ENCODE measurements at places on chromosomes 7 and 10.

- no peak for DNase-seq
Observed at GRCh38 chr10:133458710-133459453, 5.1 kb downstream of the SCART1 start.

DNA sequence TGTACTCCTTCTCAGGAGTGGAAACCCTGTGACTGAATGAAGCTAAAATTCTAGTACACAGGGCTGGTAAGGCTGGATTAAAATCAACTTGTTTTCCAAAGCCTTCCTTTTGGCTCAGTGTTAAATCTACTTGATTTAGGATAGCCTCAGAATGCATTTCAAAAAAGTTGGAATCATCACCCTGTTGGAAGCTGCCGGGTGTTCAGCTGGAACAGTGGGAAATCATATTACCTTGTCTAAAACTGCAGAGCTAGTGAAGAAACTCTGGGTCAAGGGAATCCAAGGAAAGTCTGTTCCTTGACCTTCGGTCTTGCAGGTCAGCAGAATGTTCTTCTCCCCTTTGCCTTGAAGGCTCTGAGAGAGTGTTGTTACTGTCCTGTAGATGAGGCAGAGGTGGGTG, 252.1 kb upstream of the INHBA start:
- DNase-seq = no peak

GRCh38 chr7:39451901-39452300, 114.3 kb upstream of the YAE1 start:
- no peak for DNase-seq

DNA sequence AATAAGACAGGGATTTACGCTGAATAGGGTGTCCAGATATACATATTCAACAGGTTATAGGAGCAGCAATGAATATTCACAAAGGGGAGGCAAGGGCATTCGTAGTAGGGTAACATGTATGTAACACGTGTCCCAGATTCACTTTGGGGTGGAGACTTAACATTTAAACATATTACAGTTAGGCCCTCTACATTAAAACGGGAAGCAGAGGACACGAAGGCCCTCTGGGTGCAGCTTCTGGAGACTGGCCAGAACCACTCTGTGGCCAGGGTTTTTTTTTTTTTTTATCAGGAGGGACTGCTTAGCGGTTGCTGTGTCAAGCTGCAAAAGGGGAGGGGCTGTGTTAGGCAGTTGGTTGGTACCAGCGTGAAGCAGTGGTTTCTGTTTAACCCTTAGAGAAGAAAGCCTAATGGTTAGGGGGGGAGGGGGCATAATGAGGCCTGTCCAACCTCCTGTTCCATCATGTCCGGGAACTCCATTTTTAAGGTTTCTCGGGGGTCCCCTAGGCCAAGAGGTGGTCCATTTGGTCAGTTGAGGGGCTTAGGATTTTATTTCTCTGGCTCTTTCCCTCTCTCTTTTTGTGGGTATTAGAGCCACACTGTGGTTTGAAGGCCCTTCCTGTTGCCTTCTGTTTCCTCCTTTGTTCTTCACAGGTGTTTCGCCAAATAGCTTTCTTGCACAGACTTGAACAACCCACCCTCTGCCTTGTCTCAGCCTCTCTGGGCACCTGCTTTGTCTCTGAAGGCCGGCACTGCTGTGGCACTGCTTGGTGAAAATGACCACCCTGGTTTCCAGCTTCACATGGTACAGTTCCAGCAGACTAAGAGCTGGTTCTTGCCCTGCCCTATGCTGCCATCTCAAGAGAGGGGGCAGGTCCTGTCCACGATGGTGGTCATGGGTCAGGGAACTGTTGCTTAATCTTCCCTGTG, 26.4 kb downstream of the PRF1 start:
- DNase-seq = peak; percentile 33

- DNase-seq = no peak
Observed at GRCh38 chr10:127824826-127825225, 67.9 kb downstream of the CLRN3 start.

- peak; percentile 50 for DNase-seq
Observed at GRCh38 chr7:43307522-43307921, 195.1 kb downstream of the HECW1 start.

GRCh38 chr10:100968863-100969186, 479 bp upstream of the SEMA4G start:
- no peak for DNase-seq

DNA sequence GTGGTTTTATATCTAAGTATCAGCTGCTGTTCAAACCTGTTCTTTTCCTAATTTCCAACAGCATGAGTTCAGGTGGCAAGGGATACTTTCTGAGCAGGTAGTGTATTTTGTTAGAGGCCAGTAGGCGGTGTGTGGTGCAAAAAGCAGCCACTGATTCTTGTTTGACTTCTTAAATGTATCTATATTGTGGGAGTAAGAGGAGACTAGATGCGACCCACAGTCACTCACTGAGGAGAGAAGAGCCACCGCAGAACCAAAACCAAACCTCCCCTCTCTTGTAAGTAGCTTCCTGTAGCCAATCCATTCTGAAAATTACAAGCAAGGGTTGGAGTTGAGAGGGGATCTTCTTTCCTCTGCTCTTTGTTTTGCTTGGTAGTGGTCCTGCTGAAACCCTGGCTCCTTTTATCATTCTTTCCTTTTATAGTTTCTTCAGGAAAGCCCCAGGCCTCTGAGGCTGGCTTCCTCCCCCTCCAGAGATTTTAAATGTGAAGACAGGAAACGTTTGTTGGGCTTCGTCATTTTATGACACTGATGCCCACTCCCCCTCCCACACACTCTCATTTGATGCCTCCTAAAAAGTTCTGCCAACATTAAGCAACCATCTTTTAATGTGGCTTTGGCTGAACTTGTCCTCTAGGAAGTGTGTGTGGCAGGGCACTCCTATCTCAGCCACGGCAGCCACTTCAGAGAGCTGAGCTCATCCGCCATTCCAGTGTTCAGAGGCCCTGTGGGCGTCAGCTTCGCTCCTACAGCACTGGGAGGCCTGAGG, 566.0 kb downstream of the SUGCT start:
- DNase-seq = no peak

GRCh38 chr7:75639071-75639885, 99.5 kb downstream of the HIP1 start:
- DNase-seq = peak; percentile 48

GRCh38 chr10:63192826-63193225, 59.7 kb downstream of the NRBF2 start:
- DNase-seq = no peak

DNA sequence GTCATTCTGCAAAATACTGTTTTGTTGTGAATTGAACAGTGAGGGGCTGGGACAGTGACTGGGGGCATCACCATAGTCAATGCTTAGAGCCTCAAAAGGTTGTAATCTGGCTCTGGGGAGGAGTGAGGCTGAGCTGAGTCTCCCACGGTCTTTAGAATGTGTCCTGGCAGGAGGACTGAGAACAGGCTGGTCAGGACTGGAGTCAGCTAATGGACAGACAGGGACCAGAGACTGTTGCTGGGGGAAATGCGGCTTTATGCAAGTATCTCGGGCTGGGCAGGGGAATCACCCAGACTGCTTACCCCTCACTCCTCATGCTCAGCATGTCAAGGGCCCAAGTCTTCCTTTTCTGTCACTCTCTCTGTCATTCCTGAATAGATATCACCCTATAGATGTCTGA, 346.5 kb downstream of the TYW1 start:
- DNase-seq = no peak

GRCh38 chr7:37290731-37291130, 157.9 kb downstream of the ELMO1 start:
- DNase-seq = no peak

GRCh38 chr10:63331586-63331985, 134.2 kb downstream of the JMJD1C start:
- no peak for DNase-seq

GRCh38 chr7:36217961-36218284, 64.9 kb downstream of the EEPD1 start:
- no peak for DNase-seq

GRCh38 chr10:127197154-127197432, 702 bp upstream of the INSYN2A start:
- DNase-seq = no peak

GRCh38 chr10:118392761-118393160, 50.6 kb upstream of the FAM204A start:
- no peak for DNase-seq

DNA sequence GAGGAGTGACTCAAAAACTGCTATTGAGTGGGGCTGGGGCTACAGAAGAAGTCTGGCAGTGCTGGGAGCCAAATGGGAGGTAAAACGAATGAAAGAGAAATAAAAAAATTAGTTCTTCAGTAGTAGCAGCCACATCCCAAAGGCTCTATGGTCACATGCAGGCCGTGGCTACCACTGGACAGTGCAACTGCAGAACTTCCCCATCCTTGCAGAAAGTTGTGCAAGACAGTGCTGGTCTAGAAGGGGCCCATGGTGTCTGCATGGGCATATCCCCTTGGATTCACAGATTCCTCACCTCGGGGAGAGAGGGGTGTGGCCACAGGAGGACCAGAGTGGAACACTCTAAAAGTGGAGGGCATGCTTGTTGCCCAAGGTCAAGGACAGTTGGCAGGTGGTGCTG, 47.6 kb downstream of the RPS24 start:
- DNase-seq = no peak

DNA sequence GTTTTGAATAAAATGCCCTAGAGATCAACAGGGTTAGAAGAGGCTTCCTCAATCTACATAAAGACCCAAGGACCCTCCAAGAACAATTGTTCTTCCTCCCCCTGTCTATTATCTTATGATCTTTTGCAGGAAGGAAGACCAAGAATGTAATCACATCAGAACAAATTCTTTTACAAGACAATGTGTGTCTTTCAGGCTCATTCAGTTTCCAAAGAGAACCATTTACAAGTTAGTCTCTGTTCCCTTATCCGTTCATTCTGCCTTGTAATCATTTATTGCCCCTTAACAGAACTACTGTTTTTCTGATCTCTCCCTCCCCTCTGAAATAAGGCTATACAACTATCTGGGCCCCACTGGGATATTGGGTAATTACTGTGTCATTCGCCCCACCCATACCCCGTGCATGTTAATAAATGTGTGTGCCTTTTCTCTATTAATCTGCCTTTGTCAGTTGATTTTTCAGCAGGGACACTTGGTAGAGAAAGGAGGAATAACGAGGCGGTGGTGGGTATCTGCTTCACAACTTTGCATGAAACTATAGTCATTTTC, 5.7 kb upstream of the MKRN1 start:
- DNase-seq = peak; percentile 92

DNA sequence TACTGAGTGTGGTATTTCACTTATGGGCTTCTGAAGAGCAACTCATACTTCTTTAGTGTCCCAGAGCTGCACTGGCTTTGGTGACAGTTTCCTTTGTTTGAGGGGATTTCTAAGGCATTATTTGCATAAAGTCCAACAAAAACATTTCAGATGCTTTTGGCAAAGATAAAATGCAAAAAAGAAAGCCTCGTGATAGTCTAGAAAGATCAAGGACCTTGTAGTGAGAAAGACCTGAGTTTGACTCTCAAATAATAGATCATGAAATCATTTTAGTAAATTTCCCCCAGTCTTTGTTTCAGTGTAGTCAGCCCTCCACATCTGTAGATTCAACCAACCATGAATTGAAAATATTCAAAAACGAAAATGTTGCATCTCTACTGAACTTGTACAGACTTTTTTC, 107.4 kb downstream of the EEPD1 start:
- DNase-seq = no peak

- no peak for DNase-seq
Observed at GRCh38 chr7:104453190-104453589, 124.8 kb downstream of the LHFPL3 start.

GRCh38 chr7:141864765-141865447, 23.6 kb upstream of the PRSS37 start:
- no peak for DNase-seq

DNA sequence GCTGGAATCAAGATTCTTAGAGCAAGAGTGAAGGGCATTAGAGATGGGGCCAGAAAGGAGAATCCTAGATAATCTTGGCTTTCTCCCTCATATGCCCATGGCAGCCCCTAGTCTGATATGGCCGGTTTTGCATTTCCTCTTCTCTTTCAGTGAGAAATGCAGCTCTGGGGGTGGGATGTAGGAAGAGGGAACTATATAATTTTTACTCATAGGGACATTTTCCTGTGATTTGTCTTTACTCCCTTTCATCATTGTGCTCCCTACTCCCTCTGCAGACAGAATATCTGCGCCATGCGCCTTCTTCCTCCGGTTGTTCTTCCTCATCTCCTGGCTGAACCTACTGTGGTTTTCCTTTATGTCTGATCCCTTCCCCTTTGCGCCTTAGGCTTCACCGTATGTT, 16.8 kb upstream of the CHCHD1 start:
- DNase-seq = no peak

DNA sequence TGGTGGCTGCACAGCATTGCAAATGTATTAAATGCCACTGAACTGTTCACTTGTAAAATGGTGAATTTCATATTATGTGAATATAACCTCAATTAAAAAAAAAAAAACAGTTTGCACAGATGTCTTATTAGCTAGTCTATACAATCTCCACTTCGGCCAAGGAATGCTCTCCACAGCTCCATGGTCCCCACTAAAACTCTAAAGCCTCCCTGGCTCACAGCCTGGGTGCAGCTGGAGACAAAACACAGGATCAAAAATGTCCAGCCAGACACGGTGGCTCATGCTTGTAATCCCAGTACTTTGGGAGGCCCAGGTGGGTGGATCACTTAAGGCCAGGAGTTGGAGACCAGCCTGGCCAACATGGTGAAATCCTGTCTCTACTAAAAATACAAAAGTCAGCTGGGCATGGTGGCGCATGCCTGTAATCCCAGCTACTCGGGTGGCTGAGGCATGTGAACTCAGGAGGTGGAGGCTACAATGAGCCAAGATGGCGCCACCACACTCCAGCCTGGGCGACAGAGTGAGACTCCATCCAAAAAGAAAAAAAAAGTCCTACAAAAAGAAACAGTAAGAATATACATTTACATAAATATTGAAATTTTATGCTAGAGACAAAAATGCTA, 66.0 kb downstream of the SRPK2 start:
- no peak for DNase-seq

GRCh38 chr10:57754803-57755202, 512.9 kb downstream of the IPMK start:
- no peak for DNase-seq

DNA sequence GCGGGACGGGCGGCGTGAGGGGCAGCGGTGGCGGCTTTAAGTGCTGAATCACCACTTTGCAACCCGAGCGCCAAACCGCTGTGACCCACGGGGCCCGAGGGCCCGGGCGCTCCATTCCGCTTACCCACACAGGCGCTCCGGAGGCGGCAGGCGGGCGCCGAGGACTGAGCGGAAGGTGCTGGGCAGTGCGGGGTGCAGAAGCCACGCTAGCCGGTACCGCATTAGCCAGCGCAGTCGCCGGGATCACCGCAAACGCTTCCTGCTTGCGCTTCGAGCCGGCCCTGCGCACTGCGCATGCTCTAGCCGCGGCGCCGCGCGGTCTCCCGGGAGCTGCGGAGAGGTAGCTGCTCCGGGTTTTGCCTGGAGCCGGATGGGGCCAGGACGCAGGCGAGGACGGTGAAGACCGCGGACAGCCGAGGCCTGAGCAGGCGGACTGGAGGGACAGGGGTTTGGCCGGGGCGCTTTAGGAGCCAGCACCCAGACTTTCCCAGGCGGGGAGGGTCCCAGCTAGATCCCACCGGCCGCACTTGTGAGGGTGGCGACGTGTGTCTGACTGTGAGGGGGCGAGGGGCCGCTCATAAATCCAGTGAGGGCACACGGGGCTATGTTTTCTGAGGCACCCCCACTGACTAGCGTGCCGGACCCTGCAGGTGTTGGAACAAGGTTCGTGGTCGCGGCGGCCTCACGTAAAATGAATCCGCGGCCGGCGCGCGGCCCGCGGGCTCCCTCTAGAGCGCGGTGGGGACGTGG, at the start of gene IDE:
IDE (minus strand) TSS at position 296 of the 750 bp plus-strand sequence; CDS start at position 222, 74 bp downstream.
- DNase-seq = peak; percentile 79

GRCh38 chr10:129694691-129695243, 227.7 kb downstream of the MGMT start:
- DNase-seq = no peak

- DNase-seq = no peak
Observed at GRCh38 chr10:72930276-72930675, 24.3 kb downstream of the PLA2G12B start.

GRCh38 chr10:21943633-21944265, 59.8 kb downstream of the DNAJC1 start:
- no peak for DNase-seq

All from SK-MEL-5 (cell line).